ENCODE measurements at places on chromosomes 7 and 10. TPM values are rescaled to one million over a fixed set of nuclear protein-coding genes. Genes with fewer than 3 reads are reported as not detected.

The KEL gene
- not detected for total RNA-seq

The GRID1 gene
- total RNA-seq: not detected

The KDM7A gene
- total RNA-seq: 1.2 TPM

The ANXA8 gene
- 1.8 TPM for total RNA-seq

The WDFY4 gene
- total RNA-seq: not detected

The SLC16A9 gene
- total RNA-seq: 1.1 TPM

The MYO3A gene
- not detected for total RNA-seq

The OPN4 gene
- not detected for total RNA-seq

The DENND10 gene
- total RNA-seq: 72.1 TPM

The FRMPD2 gene
- not detected for total RNA-seq

The DGKI gene
- 0.89 TPM for total RNA-seq

The AGR3 gene
- total RNA-seq: not detected

The PIK3CG gene
- total RNA-seq: under 0.01 TPM

The CDNF gene
- 0.86 TPM for total RNA-seq

The WASHC2C gene
- total RNA-seq: 19.3 TPM

The CABCOCO1 gene
- 0.53 TPM for total RNA-seq

The TMEM176A gene
- total RNA-seq: 1.2 TPM

The TLX1 gene
- total RNA-seq: not detected

The OGA gene
- total RNA-seq: 53.2 TPM

The ZNF727 gene
- total RNA-seq: not detected

The SLC26A5 gene
- not detected for total RNA-seq

The ADCYAP1R1 gene
- total RNA-seq: not detected

The STOX1 gene
- not detected for total RNA-seq

The KIFBP gene
- 48.4 TPM for total RNA-seq

The PTPN20 gene
- total RNA-seq: 0.35 TPM

The TUBAL3 gene
- not detected for total RNA-seq

The ADO gene
- 12.4 TPM for total RNA-seq

The GBX1 gene
- not detected for total RNA-seq

The SYT15B gene
- total RNA-seq: not detected

The NRCAM gene
- total RNA-seq: 1.1 TPM

The CYP26C1 gene
- total RNA-seq: not detected

The CACNA2D1 gene
- total RNA-seq: 12.8 TPM

The CPA2 gene
- total RNA-seq: not detected

The RET gene
- total RNA-seq: 0.29 TPM

The HABP2 gene
- not detected for total RNA-seq

The CPED1 gene
- total RNA-seq: 72.0 TPM

The ADAMTS14 gene
- 0.18 TPM for total RNA-seq

The ZNF117 gene
- 2.6 TPM for total RNA-seq

The CRHR2 gene
- total RNA-seq: not detected

The STMP1 gene
- 23.4 TPM for total RNA-seq

The POP7 gene
- total RNA-seq: 43.2 TPM

The DCLRE1A gene
- total RNA-seq: 2.6 TPM
